Central memory CD8-positive, alpha-beta T cell (primary cell): ENCODE measurements at places on chromosomes 13 and 19.

DNA sequence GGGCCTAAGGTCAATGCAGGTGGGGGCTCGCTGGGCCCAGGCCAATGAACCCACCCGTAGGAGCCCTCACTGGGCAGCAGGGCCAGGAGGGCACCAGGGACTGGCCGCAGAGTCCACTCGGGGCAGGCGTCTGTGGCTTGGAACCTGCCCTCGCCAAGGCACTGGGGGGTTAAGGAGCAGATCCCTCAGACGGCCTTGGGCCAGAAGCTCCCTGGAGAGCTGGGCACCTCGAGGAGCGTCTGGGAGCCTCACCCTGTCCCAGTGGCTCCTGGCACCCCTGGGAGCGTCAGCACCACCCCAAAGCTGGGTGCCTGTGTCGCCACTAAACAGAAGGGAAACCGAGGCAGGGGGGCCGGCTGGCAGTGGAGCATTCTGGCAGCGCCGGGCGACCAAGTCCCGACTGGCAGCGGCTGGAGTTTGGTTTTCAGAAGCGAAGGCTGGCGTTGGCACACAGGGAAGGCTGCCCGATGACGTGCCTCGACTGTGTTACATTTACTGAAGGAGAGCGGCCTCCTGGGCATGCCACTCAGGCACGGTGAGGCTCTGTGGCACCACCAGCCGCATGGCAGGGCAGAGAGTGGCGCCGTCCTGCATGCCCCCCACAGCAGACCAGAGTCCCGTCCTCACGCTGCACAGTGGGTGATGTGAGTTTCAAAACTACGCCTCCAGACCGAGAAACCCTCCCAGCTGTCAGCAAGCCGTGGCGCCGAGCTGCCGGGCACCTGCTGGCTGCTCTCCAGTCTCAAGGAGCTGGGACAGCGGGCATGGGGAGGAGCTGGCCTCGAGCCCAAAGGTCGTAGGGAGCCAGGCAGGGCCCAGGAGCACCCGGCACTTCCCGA is 9.2 kb upstream of the MEX3D start:
- no peak for DNase-seq

GRCh38 chr19:49136771-49137171 is 17.4 kb downstream of the PPFIA3 start:
- DNase-seq, result no peak

DNA sequence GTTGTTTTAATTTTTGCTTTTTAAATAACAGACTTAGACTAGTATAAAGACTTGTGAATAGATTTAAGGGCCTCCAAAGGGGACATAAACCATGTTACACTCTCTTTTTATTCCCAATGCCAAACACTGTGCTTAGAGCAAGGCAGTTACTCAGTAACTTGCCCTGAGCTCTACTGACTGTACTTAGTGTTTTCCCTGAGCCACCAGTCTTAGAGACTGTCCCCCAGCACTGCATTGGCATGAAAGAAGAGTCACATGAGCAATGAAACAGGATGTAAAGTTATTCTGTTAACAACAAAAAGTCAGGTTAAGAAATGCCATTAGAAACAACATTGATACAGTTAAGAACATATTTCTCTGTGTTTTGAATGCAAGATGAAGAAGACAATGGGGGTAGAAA is 187.9 kb downstream of the TBC1D4 start:
- DNase-seq, result no peak

DNA sequence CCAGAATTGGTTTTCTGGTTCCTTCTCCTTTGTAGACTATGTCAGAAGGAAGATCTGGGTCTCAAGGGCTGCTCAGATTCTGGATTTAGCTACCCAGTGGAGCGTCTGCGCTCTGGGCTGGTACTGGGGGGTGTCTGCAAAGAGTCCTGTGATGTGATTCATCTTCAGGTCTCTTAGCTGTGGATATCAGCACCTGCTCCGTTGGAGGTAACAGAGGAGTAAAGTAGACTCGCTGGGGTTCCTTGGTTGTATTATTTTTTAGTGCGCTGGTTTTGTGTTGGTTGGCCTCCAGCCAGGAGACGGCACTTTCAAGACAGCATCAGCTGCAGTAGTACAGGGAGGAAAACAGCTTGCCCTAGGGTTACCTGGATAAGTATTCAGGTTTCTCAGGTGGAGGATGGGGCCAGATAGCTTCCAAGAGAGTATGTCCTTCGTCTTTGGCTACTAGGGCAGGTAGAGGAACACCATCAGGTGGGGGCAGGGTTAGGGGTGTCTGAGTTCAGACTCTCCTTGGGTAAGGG is 10.4 kb upstream of the KLK15 start:
- no peak for DNase-seq

GRCh38 chr19:28744014-28744413 is 468.9 kb downstream of the UQCRFS1 start:
- no peak for DNase-seq

- peak; percentile 4 for DNase-seq
Measured at GRCh38 chr19:29484876-29485275, 40.9 kb upstream of the VSTM2B start.

DNA sequence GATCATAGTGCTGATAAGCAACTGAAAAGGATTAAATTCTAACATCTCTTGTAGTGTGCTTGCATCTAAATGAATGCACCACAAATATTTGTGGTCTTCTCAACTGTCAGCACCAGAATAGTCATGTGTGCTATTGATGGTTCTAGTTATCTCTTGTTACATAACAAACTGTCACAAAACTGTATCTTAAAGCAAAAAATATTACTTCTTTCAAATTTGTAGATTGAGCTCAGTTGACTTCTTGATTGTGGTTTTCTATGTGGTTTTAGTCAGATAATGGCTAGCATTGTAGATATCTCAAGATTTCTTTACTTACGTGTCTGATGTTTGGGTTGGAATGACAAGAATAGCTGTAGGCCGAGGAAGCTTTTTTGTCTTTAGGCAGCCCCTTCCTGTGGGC is 431.3 kb downstream of the SLITRK6 start:
- no peak for DNase-seq

- no peak for DNase-seq
Measured at GRCh38 chr19:58097349-58097748, 682 bp downstream of the ZSCAN18 start.

GRCh38 chr13:40398065-40398464 is 268.4 kb downstream of the FOXO1 start:
- DNase-seq, result no peak

DNA sequence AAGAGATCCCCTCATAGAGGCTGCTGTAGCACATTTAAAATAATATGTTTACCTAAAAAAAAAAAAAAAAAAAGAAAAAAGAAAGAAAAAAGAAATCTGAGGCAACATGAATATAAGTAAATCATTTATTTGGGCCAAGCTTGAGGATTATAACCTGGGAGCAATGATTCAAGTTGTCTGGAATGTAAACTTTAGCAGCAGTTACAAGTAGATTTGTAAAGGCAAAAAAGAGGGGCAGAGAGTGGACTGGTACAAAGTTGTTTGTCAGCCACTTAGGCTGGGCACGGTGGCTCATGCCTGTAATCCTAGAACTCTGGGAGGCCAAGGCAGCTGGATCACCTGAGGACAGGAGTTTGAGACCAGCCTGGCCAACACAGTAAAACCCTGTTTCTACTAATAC is 11.3 kb downstream of the ZNF43 start:
- no peak for DNase-seq

DNA sequence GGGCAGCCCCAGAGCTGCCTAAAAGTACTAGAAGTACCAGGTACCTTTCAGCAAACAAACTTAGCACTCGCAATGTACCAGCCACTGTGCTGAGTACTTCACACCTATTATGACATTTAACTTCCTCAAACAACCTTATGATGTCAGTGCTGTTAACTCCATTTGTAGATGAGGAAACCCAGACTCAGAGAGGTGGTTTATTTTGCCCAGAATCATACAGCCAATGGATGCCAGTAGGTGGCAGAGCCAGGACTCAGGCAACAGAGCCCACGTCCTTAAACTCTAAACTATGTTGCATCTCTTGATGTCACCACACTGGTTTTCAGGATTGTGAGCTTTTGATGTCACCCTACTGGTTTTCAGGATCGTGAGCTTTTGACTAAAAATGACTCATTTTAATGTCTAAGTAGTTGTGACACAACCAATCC is 78.9 kb downstream of the FLT1 start:
- no peak for DNase-seq

DNA sequence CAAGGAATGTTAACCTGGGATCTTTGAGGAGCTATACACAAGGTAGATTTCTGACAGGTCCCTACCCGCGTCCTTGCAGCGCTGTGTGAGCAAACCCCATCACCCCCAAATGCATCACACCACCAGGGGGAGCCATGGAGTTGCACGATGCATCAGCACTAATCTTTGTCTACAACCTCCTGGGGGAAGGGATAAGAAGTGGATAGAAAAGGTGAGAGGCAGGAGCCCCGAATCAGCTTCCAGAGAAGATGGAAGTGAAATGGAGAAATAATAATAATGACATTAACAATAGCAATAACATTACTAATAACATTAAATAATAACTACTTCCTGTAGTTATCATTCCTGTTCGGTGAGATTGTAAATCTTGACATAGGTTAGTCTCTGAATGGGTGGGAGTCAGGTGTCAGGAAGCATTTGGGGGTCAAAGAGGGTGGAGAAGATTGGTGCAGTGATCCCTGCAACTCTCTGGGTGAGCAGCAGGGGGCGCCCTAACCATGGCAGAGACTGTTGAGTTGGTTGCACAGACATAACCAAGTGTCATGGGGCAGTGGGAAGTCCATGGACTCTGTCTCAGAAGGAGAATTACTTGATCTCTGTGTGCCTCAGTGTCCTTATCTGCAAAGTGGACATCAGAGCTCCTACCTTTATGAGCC is 16.5 kb downstream of the SIGLEC7 start:
- DNase-seq, result peak; percentile 51

DNA sequence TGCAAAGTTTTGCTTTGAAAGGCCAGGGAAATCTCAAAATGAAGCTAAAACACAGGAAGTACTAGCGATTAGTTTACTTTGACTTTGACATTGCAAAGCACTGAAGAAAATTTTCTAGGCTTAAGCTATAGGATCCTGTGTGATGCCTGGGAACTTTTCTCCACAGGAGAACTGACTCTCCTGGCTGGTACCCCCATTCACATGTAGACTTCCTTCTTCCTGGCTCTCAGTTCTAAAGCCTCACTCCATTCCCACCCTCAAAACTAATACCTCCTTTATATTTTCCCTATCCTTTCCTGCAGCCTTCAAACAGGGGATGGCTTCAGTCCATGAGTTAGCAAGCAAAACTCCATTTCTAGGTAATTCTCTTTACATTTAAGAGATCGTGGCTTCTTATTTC is 189.5 kb downstream of the SLITRK1 start:
- no peak for DNase-seq

GRCh38 chr13:99905814-99906213 is 65.8 kb downstream of the ZIC5 start:
- no peak for DNase-seq

- no peak for DNase-seq
Measured at GRCh38 chr13:50075619-50076097, 60.4 kb downstream of the KCNRG start.

DNA sequence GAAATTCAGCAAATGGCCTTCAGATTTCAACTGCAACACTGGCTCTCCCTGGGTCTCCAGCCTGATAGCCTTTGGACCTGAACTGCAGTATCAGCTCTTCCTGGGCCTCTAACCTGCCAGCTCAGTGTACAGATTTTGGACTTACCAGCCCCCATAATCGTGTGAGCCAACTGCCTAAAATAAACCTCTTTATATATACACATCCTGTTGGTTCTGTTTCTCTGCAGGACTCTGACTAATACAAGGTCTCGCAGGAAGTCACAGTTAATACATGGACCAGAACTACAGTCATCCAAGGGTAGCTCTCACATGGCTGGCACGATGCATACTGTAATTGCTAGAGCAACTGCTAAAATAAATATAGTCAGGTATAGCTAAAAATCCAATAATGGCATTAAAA is 85.1 kb downstream of the KATNAL1 start:
- no peak for DNase-seq

- DNase-seq, result no peak
Measured at GRCh38 chr13:102556806-102557205, 40.0 kb upstream of the TPP2 start.

DNA sequence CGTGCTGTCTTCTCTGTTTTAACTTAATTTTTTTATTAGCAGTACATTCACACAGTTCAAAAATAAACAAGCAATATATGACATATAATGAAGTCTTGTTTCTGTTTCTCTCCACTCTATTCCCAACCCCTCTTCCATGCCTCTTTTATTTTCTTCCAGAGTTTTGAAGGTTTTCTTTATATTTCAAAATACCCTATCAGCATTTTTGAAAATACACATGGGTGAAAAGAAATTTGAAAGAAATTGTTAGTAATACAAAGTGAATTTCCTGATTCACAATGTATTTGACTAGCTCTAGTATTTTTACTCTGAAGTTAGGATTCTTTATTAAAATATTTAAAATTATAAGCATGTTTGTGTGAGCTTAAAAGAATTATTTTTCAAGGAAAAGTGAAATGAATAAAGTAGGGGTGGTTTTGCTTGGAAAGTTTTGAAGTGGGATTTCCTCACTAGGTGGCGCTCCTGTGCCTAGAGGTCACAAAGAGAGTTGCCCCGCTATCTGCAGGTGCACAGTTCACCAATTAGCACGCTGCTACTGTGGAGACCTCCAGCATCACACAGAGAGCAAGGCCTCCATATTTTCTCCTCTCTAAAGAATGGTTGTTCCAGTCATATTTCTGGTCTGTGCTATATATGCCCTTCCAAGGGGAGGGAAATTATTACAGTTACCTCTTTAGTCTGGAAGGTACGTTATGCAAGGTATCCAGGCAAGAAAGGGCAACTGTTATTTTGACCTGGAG is 37.6 kb downstream of the SOX21 start:
- no peak for DNase-seq

GRCh38 chr19:2476451-2477140 is 669 bp downstream of the GADD45B start:
- DNase-seq, result peak; percentile 35

- DNase-seq, result no peak
Measured at GRCh38 chr19:33214596-33214995, 11.1 kb downstream of the SLC7A10 start.

GRCh38 chr19:39941151-39941550 is 6.7 kb upstream of the FCGBP start:
- no peak for DNase-seq

DNA sequence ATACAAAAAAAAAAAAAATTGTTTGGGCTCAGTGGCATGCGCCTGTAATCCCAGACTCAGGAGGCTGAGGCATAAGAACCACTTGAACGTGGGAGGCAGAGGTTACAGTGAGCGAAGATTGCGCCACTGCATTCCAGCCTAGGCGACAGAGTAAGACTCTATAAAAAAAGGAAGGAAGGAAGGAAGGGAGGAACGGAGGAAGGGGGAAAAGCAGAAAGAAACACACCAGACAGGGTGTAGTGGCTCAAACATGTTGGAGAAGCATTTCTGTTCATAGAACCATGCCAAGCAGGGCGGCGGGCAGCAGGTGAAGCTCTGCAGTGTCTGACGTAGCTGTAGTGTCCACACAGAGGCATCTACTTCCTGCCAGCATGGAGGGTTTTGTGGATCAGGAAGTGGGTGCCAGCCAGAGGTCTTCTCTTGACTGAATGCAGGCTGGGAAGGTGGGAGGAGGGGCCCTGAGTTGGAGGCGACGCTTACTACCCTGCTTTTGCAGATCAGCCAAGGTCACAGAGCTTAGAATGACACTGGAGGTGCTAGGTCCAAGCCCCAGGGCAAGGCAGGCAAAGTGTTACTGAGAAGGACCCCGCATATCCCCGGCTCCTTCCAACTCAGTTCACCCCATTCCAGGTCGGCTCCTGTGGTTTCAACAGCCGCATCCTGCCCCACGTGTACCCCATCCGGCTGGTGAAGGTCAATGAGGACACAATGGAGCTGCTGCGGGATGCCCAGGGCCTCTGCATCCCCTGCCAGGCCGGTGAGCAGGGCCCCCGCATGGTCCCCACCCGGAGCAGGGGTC is 11.6 kb upstream of the PGLS start:
- DNase-seq, result no peak
